ENCODE measurements at places on chromosomes 16 and 17. TPM values are rescaled to one million over a fixed set of nuclear protein-coding genes. Genes with fewer than 3 reads are reported as not detected.

DNA sequence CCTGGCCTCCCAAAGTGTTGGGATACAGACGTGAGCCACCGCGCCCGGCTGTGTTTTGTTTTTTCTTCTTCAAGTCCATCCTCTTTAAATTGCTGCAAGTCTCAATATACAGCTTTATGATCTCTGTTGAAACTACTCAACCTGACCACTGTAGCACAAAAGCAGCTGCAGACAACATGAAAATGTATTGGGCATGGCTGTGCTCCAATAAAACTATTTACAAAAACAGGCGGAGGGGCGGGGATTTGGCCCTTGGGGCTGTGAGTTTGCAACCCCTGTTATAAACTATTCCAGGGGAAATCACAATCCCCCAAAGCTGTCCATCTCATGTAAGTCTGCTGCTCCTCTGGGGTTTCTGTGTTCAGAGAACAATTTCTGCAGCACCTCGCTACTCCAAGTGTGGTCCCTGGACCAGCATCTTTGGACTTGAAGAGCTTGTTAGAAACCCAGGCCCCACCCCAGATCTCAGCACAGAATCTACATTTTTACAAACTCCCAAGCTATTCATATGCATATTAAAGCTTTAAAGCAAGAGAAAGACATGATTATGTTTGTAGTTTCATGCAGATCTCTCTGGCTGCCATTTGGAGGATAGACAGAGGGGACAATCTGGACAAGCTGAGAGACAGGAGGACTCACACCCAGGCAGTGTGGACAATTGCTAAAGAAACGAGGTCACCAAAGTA is 33.6 kb downstream of the TEKT5 start:
- DNase-seq, result no peak

The PLCG2 gene
- total RNA-seq, result 7.9 TPM

- no peak for DNase-seq
These were observed 725.7 kb upstream of the GOT2 start for GRCh38 chr16:59459806-59460205.

GRCh38 chr16:57240851-57241250 is 4.2 kb upstream of the ARL2BP start:
- DNase-seq, result no peak

DNA sequence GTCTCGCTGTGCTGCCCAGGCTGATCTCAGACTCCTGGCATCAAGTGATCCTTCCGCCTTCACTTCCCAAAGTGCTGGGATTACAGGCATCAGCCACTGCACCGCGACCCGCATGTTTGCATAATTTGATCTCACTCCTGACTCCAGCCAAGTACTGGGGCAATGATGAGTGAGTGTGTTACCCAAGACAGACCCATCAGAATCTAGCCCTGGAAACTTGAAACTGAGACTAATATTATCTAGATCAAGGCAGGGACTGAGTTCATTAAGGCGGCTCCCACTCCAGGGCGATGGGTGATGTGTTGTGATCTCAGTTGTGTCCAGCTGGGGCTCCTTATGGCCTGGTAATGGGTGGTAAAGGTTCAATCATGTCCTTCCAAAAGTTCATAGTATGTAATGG is 53.4 kb downstream of the EMP2 start:
- DNase-seq, result no peak

The NUPR1 gene
- 28.9 TPM for total RNA-seq

DNA sequence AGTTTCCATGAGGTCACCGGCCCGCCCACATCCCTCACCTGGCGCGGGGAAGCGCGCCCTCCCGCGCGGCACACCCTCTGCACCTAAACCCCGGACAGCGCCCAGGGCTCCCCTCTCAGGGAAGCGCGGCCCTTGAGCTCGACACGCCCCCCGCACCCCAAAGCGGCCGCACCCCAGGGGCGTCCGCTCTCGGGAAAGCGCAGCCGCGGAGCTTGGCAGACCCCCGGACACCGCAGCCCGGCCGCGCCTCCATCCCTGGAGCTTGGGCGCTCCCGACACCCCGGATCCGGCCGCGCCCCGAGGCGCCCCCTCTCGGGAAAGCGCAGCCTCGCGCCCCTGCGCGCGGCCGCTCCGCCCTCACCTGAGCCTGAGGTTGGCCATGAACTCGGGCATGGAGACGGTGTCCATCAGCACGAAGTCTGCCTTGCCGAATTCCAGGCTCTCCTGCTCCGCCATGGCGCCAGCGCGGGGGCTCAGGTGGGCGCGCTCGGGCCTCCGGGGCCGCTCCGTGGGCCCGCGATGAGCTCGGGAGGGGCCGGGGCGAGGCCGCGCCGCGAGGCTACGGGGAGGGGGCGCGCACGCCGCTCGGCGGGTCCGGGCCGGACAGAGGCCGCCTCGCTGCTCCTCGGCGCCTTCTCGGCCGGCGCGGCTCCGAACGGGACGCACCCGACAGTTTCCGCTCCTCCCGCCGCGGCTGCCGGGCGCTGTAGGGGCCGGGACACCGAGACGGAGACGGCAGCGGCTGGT is at the start of gene MYO1D:
TSS of gene MYO1D (minus strand) at position 708 of the 747 bp plus-strand sequence. CDS start at position 456, 252 bp downstream.
- peak; percentile 78 for DNase-seq

The KCNG4 gene
- not detected for total RNA-seq

DNA sequence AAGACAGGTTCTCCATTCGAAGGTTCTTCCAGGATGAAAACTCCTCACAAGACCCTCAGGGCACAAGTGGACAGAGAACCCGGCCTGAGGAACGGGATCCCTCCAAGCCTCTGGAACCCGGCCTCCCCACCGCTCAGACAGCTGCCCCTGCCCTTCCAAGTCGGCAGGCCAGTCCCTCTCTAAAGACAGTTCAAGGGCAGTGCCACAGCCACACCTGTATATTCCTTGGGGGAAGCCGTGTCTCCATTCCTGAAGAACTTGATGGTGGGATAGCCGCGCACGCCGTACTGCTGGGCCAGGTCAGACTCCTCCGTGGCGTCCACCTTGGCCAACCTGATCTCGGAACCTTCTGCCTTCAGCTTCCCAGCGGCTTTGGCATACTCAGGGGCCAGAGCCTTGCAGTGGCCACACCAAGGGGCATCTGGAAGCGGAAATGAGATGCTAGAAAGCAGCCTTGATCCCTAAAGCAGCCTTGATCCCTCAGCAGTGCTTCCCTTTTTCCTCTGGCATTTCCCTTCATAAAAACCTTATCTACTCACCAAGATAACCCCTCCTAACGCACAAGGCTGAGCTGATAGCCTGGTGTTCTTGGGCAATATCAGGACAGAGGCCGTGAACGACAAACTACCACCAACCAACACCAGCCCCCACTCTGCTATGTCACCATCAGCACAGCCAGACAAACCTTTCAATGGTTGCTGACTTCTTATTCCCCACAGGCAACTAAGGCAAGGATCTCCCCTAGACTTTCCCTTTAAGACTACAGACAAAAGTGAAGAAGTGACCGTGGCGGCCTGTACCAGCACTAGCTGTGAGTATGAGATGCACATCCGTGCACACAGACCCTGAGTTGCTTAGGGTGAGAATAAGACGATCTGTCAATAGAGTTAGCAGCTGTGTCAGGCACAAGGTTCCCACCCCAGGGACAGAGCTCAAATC is 1.1 kb downstream of the P4HB start:
- no peak for DNase-seq

DNA sequence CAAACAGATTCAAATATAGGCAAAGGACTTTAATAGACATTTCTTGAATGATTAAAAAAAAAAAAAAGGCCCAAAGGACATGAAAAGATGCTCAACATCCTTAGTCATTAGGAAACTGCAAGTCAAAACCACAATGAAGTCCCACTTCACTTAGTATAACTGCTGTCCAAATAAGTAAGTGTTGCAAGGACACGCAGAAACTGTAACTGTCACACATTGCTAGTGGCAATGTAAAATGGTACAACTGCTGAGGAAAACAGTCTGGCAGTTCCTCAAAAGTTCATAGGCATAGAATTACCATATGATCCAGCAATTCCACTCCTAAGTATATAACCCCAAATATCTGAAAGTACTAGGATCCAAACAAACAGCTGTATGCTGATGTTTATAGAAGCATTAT is 112.7 kb downstream of the BRIP1 start:
- no peak for DNase-seq

The ORC6 gene
- total RNA-seq, result 0.52 TPM
